ENCODE measurements at places on chromosomes 16 and 17.

DNA sequence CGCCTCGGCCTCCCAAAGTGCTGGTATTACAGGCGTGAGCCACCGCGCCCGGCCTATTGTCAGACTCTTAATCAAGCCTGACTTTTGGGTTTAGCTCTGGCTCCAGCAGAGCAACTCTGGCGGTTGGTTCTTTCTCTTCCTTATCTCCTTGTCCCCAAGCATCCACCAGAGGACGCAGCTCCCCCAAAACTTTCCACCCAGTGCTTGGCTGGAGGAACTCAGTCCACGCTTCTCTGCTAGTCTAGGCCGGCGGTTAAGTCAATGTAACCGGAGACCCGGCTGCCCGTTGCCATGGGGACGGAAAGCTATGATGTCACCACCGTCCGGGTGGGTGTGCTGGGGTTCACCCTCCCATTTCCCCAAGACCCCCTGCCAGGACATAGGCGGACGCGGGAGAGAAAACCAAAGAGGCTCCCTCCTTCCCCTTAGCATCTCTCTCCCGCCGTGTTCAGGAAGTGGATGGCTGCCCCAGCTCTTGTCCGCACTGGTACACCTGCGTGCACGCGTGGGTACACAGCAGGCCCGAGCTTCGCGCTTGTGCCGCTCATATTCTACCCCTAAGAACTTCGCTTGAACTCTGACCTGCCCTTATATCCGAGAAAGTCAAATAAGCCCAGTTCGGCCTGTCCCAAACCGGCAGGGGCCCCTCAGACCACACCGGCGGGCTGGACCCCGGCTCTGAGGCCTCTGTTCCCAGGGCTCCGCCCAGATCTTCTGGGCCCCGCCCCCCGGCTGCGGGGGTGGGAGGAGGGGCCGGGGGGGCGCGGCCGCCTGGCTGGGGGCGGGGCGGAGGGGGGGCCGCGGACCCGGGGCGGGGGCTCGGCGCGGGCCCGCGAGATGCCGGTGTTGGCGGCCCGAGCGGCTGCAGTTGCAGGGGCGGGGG is at the start of gene RND2:
Gene RND2 (plus strand): TSS at position 825 of the 883 bp plus-strand sequence. CDS start 117 bp downstream, outside the sequence.
- peak; percentile 90 for DNase-seq

DNA sequence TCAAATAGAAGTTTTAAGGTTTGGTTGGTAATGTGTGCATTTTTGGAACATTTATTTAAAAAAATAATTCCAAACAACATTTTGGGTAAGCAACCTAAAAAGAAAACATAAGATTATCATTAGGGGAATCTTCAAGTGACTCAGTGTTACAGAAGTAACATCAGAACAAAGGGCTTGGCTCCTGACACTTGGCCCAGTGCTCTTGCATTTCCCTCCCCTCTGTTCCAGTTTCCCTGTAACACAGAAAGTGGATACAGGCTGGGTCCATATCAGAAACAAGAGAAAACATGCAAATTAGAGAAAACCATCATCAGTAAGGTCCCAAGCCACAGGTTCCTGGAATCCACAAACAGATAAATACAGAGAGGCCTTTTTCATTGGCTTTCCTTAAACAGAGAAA is 40.1 kb downstream of the SKAP1 start:
- no peak for DNase-seq

GRCh38 chr17:52828621-52829020 is 670.1 kb upstream of the CA10 start:
- DNase-seq = no peak

DNA sequence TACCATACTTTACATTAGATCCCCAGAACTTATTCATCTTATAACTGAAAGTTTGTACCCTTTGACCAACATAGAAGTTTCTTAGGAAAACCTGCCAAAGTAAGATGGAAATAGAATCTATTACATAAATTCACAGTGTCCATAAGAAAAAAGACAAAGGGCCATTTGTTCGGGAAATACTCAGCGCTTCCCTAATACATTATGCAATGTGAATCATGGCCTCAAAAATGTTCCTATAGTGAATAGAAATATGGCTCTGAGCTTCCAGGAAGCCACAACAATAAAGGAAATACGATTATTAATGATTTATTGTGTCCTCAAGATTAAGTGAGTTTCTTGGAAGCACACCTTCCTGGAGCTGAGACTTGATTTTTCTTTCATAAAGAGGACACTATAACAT is 51.5 kb downstream of the GPRC5B start:
- no peak for DNase-seq

DNA sequence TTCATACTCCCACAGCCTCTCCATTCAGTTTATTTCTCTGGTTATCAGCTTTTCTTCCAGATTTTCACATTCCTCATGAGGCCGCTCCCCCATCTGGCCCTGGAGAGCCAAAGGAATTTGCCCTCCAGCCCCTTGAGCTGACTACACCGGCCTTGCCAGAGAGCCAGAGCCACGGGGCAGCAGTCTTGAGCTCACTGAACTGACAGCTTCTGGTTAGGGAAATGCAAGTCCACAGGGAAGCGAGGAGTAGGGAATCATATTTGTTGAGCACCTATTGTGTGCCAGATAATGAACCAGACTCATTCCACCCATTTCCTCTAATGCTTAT is 102.4 kb downstream of the ABCC12 start:
- DNase-seq = peak; percentile 39

- DNase-seq = no peak
Observed at GRCh38 chr16:89426736-89427530, 63.4 kb downstream of the ANKRD11 start.

GRCh38 chr16:35319536-35320192 is 1860.3 kb downstream of the TP53TG3F start:
- no peak for DNase-seq
